Activated T-cell treated with anti-CD3 and anti-CD28 coated beads, Interleukin-2, amount 50 U/mL, for 1 hour (primary cell): ENCODE measurements at places on chromosomes 6 and 20.

DNA sequence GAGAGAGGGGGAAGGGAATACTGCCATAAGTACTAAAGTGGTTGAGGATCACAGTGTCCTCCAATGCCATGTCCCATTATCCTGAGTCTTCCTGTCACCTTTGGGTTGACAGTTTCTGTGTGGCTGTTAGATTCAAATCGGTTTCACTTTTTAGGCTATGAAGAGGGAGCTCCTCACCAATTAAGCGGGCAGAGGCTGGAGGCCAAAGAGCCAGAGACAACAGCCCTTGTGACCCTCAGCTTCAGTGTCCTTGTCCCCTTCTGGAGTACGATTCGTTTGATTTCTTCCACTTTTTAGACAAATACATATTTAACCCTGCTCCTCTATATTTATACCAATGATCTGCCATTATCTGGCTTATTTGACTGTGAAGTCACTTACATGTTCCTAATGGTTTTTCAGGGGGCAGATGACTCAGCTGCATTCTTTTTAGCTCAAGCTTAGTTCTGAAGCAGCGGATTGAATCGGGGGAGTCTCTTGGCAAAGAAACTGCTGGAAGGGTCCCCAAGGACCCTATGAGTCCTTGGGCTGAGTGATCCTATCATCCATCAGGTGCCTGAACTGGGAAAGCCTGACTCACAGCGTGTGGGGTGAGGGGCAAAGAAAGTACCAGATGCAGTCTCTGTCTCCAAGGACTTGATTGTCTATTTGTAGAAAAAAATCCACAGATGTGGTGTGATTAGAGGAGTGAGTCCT lies 18.2 kb downstream of the FERMT1 start:
- no peak for DNase-seq

- no peak for DNase-seq
Measured at GRCh38 chr6:139917951-139918630, 543.6 kb upstream of the CITED2 start.

GRCh38 chr6:150712505-150713252 lies 113.0 kb downstream of the PLEKHG1 start:
- DNase-seq = no peak

- peak; percentile 63 for DNase-seq
Measured at GRCh38 chr6:105994118-105994590, 92.0 kb upstream of the PRDM1 start.

DNA sequence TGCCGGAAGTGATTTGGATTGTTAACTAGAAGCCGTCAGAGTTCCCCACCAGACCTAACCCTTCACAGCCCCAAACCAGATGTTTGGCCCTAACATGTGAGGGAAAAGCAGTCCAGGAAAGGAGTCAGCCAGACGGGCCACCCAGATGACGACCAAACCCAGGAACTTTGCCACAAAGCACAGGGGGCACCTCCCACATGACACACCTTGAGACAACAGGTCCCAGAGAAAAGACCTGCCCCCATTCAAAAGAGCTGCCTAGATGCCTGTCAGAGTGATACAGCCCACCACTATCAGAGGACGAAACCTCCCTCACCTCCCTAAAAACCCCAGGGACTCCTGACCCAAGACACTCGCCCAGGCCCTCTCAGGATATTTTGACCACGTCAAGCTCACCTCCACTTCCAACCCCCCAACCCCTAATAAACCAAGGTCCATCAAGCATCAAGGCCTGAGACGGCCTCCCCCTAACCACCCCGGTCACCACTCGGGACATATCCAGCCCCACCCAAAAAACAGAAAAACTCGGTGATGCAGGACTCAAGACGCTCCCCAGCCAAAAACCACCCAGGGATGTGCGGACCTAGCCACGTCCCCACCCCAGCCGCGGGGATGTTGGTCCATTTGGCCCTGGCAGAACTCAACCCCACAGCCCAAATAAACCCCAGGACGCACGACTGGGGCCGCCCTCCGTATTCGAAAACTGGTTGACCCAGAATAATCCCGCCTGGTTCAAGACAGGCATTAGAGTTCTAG lies 662 bp downstream of the ZNF343 start:
- DNase-seq = no peak

GRCh38 chr6:66568271-66568670 lies 861.2 kb upstream of the EYS start:
- DNase-seq = no peak

GRCh38 chr6:104789770-104790190 lies 69.9 kb downstream of the HACE1 start:
- no peak for DNase-seq

DNA sequence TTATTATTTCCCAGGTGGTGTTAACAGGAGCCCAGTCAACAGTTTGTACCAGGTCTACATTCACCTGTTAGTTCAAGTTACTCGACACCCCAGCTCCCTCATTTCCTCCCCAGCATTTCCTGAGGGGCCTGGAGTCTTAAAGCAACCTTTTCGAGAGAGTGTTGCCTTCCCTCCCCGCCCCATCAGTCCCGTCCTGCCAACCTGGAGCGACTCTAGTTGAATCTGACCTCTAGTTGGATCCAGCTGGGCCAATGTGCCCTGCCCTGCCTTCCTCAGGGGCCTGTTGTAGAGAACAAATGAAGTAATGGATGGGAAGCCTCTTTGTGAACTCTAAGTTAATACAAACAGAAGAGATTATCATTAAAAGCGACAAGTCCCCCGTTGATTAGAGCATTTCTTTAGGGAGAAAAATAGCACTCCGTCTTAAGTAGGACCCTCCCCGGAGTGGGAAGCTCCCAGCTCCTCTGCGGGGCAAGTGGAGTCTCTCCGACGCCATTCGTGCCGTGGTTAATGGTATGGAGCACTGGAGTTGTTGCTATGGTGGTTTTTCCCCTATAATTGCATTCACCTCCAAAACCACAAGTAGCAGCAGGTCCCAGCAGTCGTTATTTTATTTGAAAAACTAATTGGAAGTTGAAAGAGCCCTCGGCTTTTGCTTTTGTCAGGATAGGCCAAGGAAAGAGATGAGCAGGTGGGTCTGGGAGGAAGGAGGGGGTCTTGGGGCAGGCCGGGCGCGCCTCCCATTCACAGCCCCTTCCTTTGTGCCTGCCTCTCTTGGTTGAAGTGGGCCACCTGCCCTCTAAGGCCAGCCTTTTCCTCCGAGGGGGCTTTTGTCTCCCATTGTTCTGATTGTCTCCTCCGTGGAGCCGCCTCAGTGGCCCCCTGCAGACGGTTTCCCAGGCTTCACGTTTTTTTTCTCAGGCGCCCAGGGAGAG lies 16.1 kb downstream of the GHRH start:
- no peak for DNase-seq

GRCh38 chr6:55678330-55679224 lies 99.6 kb upstream of the HMGCLL1 start:
- DNase-seq = no peak

GRCh38 chr6:145373826-145374225 lies 361.5 kb downstream of the EPM2A start:
- no peak for DNase-seq

- DNase-seq = no peak
Measured at GRCh38 chr6:83153883-83154521, 39.1 kb downstream of the PGM3 start.

DNA sequence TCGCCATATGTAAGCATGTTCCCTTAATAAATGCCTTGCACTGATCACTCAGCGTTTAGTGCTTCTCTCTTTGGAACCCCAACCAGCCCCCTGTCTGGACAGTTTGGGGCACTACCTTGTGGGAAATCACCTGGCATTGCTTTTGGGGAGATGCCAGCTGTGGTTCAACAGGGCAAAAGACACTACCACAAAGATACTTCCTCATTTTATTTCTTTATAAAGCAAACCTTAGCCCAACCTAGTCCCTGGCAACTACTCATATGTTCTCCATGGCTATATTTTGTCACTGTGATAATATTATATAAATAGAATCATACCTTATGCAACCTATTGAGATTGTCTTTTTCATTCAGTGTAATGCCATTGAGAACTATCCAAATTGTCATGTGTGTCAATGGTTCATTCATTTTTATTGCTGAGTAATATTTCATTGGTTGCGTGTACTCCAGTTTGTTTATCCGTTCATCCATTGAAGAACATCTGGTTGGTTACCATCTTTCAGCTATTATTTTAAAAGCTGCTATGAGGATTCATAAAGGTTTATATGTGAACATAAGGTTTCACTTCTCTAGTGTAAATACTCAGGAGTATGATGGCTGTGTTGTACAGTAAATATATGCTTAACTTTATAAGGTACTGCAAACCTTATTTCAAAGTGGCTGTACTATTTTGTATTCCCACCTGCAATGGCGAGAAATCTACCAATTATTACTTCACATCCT lies 114.8 kb downstream of the MOXD1 start:
- no peak for DNase-seq
